ENCODE measurements at places on chromosomes 7 and 10. TPM values are rescaled to one million over a fixed set of nuclear protein-coding genes. Genes with fewer than 3 reads are reported as not detected.

GRCh38 chr7:96558530-96558929 lies 151.1 kb downstream of the SEM1 start:
- H3K27me3 ChIP-seq, result peaks cover 3% of the 10 kb centered on the region
- H3K4me1 ChIP-seq, result no peaks in the 10 kb centered on the region
- H3K4me3 ChIP-seq, result no peak overlapping the region
- H3K36me3 ChIP-seq, result no peaks in the 10 kb centered on the region
- no peak overlapping the region for H3K27ac ChIP-seq

METTL27 gene
- 0.74 TPM for total RNA-seq

- peaks cover 7% of the 10 kb centered on the region for H3K27me3 ChIP-seq
- H3K27ac ChIP-seq, result no peak overlapping the region
- H3K4me1 ChIP-seq, result peaks cover 19% of the 10 kb centered on the region
- no peak overlapping the region for H3K4me3 ChIP-seq
Measured at GRCh38 chr10:7424315-7424714, 13.5 kb upstream of the SFMBT2 start.

PTF1A gene
- not detected for total RNA-seq

GRCh38 chr7:84970670-84971069 lies 216.2 kb downstream of the SEMA3D start:
- H3K27ac ChIP-seq, result no peak overlapping the region
- no peaks in the 10 kb centered on the region for H3K4me1 ChIP-seq
- no peak overlapping the region for H3K4me3 ChIP-seq

DNA sequence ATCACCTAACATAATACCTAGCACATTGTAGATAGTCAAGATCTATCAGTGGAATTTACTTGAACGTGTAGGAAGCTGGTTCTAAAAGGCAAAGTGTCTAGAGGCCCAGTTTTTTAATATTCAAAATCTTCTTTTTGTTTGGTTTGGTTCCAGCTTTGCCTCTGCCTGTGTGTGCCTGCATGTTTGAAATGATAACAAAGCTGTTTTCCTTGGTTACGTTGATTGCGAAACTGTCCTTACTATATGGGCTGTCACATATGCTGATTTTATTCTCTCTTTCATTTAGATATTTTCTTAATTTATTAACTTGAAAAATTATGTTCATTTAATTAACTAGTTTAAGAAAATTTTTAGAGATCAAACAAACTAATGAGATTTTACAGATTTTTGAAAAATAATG lies 237.3 kb downstream of the SEMA3A start:
- no peaks in the 10 kb centered on the region for H3K36me3 ChIP-seq
- no peak overlapping the region for H3K27ac ChIP-seq
- H3K27me3 ChIP-seq, result peaks cover 13% of the 10 kb centered on the region
- no peak for DNase-seq
- H3K4me1 ChIP-seq, result no peaks in the 10 kb centered on the region
- no peak overlapping the region for H3K4me3 ChIP-seq

ZP3 gene
- 0.80 TPM for total RNA-seq

Measured in activated naive CD8-positive, alpha-beta T cell treated with anti-CD3 and anti-CD28 coated beads, Interleukin-2, amount 10 ng/mL, durations not matched to agents 7 days and 5 days (primary cell).